ENCODE measurements at places on chromosomes 2 and 18.

- no peak for DNase-seq
These were observed 189.9 kb downstream of the INO80D start for GRCh38 chr2:205895981-205896655.

DNA sequence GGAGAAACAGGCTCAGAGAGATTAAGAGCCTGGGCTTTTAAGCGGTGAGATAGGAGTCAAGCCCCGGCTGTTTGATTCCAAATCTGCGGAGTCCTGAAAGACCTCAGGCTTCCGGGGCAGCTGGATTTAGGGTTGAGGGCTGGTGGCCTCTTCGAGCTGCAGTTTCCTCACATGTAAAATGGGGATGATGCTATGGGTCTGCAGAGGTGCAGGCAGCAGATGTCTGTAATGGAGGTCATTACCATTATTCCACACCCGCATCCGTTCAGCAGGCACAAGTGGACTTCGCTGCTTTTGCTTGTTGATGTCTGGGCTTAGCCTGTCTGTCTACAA, 175.6 kb upstream of the HS6ST1 start:
- DNase-seq: no peak

DNA sequence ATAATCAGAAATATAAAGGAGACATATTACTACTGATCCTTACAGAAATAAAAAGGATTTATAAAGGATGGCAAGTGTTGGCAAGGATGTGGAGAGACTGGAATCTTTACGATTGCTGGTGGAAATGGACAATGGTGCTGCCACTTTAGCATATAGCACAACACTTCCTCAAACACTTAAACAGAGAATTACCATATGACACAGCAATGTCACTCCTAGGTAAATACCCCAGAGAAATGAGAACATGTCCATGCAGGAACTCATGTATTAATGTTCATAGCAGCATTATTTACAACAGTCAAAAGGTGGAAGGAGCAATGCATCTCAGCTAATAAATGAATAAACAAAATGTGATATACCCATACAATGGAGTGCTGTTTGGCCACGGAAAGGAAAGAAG, 137.5 kb downstream of the NDUFA10 start:
- DNase-seq: no peak

- no peak for DNase-seq
These were observed 90.3 kb upstream of the TMEM17 start for GRCh38 chr2:62596061-62596921.

DNA sequence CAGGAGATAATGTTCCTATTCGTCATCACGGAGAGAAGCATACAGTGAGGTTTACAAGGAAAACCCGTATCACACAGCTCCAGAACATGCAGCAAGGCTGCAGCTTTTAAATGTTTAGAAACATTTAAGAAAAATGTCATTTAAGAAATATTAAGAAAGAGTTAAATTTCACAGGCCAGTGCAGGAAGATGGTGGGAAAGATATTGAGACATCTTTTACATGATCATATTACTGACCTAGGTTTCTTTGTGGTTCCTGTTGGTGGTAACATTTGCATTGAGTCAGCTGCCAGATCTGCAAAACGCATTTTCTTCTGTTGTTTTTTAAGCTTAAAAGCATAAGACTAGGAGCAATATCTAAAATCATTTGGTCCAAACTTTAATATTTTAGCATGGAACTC, 44.9 kb downstream of the CPO start:
- no peak for DNase-seq

GRCh38 chr18:76274468-76275289, 220.4 kb downstream of the ZNF516 start:
- no peak for DNase-seq

- no peak for DNase-seq
These were observed 120.2 kb downstream of the ATAD2B start for GRCh38 chr2:23806665-23807249.

- DNase-seq: no peak
These were observed 153.6 kb downstream of the COL4A4 start for GRCh38 chr2:227010433-227010832.

- no peak for DNase-seq
These were observed 129.1 kb downstream of the NDUFA10 start for GRCh38 chr2:239896075-239896474.

DNA sequence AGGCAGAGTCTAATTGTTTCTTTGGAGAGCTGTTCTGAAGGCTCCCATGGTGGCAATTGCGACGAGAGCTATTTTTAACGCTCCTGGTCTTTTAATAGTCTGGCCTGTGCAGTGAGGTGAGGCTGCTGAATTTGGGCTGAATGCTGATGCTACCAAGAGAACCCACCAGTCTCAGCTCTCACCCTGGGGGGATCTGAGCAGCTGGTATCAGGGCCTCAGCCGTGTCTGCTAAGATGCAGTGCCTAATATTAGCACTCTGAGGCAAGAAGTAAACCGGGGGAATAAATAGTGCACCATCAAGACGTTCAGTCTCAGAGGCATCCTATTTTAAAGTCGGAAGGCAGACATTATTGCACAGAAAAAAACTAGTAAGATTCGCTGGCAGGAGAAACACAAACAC, 214.8 kb upstream of the PID1 start:
- no peak for DNase-seq

DNA sequence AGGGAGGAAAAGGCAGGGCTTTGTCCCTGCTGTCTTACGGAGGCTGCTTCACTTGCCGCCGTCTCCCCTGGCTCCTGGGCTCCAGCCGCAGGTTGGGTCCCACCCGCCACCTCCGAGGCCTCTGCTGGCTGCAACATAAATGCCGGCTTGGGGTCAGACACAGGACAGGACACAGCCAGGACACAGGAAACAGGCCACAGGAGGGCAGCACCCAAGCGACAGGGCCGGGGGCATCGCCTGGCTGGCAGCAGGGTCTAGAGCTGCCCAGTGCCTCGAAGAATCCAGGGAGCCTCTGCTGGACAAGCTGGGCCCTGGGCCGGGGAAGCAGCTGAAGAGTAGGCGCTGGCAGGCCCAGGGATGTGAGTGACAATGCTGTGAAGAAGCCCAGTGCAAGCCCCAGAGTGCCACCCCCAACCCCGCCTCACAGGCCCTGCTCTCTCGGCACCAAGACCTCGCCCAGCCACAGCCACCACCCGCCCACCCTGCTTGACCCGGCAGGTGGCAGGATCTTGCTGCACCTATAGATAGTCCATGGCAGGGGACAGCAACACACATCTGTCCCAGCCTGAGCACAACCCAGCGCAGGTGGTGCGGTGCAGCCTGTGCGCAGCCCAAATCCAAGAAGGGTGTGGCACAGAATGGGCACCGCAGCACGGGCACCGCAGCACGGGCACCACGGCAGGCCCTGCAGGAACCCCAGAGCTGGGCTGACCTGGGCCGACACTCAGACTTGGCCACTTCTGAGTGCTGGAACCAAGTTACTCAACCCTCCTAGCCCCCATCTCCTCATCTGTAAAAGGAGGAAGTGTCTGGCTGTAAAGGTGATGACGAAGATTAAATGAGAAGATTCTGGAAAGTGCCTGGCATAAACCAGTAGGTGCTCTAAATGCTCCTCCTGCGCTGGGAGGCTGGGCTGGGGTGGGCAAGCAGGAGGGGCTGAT, 55.6 kb downstream of the BIN1 start:
- no peak for DNase-seq

- no peak for DNase-seq
These were observed 421.9 kb downstream of the LPIN1 start for GRCh38 chr2:12168354-12168753.

GRCh38 chr2:105570757-105571156, 171.9 kb upstream of the FHL2 start:
- no peak for DNase-seq

- no peak for DNase-seq
These were observed 123.9 kb downstream of the ZNF532 start for GRCh38 chr18:58988600-58988999.

DNA sequence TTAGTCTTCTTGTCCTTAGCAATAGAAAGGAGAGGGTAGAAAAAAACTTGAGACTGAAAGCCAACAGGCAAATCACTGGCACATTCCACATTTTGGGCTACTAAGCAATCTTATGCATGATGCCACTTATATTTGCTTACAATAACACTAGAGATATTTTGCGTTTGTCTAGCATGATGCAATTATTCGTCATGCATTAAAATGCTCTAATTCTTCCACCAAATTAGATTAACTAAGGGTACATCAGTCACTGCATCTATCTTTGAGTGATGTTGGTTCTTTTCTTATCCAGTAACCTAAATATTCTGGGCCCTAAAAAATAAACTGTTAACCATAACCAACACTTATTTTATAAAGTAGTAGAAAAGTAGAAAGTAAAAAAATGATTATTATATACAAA, 1311.7 kb upstream of the CDH2 start:
- no peak for DNase-seq

GRCh38 chr2:179036353-179036905, 13.5 kb downstream of the CCDC141 start:
- no peak for DNase-seq

DNA sequence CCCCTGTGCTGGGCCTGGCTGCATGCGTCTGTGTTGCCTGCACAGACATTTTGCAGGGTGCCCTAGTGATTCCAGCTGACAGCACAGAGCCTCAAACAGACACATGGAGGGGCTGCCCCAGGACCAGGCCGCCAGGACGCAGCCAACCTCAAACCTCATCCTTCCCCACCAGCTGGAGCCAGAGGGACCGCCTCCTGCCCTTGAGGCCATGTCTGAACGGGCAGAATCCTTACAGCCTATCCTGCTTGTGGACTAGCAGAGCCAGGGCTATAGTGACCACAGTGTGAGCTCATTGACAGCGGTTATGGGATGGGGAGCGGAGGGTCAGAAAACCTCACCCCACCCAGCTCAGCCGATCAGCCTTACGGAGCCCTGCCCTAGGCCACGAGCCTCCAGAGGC, 22.4 kb downstream of the ODC1 start:
- DNase-seq: no peak

DNA sequence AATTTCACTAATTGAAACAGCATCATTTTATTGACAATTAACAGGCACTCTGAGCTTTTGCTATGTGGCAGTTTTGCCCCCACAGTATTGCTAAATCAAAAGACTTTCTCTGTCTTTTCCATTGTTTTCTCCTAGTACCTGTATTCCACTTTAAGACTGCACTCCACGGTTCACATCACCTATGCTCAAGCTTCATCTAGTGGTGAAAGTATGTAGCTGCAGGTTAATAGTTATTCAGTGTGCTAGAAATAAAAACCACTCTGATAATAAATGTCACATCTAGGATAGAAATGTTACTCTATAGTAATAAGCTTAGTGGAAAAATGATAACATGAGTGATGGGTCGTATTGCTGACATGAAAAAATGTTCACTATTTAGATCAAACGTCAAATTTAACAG, 24.6 kb downstream of the ARL6IP6 start:
- peak; percentile 16 for DNase-seq

DNA sequence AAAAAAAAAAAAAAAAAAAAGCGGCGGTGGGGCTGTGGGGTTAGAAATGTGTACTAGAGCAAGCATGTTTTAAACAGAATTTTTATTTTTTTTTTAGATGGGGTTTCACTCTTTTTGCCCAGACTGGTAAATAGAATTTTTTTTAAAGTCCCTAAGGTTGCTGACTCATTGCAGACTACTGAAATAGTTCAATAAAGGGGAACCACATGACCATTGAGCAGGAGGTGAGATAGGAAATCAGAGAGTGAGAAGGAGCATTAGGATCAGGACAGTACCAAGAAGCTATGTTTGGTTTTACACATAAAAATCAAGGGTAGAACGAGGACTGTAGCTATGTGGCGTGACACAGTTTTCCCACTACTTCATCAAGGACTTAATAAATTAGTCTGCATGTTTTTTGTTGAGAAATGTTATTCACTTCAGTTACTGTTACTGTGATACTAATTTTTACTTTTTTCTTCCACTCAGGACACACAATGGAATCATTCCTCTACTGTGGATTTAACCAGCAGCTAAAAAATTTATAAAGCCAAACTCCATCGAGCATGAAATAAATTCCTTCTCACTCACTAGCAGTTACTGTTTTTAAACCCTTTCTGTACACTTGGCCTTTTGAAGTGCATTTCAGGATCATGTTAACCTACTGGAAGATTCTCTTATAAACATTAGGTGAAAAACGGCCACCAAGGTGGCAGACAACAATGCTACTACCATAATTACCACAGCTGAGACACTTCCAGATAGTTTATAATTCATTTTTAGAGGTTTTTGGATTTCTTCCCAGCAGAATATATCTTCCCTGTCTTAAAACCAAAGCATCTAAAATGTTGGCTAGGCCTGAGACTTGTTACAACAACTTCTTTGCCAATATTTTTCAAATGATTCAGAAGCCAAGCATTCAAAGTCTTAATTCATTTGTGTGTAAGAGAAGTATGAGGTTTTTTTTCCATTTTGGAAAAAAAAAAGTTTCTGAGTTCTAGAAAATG, 33.2 kb downstream of the LAMA1 start:
- no peak for DNase-seq

DNA sequence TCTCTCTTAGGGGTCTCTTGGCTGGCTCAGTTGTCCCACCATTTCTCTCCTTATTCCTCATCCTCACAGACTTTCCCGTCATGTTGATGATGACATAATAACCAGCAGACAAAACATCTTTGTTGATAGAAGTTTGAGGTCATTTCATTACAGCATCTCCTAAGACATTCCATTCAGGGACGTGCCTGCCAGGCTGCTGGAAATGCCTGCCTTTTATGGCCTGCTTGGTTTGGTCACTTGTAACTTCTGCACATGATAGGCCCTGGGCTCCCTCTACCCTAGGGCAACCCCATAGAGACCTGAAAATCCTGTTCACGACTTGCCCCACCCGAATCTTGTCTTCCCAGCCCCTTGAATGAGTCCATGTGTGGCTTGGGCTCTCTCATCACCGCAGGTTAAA, 81.7 kb downstream of the SDC1 start:
- DNase-seq: no peak
